Left forelimb (tissue), 1 donor: ENCODE measurements at places on chromosomes 5 and 9.

- no peak for DNase-seq
Observed at GRCh38 chr9:121696930-121697329, 45.5 kb downstream of the DAB2IP start.

GRCh38 chr9:107174441-107174840 lies 108.6 kb upstream of the RAD23B start:
- DNase-seq: no peak

DNA sequence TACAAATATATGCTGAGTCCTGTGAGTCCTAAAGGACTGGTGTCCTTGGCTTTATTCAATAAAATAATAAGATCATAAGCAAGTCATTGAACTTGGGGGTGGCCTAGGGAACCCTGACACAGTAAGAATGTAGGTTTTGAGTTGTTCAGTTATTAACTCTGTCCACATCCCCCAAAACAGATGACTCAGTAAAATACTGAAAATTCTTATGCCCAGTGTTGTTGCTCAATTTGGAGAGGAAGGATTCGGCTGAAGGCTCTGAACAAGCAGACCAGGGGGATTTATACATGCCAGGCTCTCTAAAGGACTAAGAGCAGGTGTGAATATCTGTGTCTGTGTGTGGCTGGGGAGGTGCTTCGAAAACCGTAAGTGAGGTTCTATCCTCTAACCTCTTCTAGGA lies 173.7 kb downstream of the RMI1 start:
- DNase-seq: no peak

- no peak for DNase-seq
Observed at GRCh38 chr5:30604648-30605262, 588.7 kb upstream of the CDH6 start.

DNA sequence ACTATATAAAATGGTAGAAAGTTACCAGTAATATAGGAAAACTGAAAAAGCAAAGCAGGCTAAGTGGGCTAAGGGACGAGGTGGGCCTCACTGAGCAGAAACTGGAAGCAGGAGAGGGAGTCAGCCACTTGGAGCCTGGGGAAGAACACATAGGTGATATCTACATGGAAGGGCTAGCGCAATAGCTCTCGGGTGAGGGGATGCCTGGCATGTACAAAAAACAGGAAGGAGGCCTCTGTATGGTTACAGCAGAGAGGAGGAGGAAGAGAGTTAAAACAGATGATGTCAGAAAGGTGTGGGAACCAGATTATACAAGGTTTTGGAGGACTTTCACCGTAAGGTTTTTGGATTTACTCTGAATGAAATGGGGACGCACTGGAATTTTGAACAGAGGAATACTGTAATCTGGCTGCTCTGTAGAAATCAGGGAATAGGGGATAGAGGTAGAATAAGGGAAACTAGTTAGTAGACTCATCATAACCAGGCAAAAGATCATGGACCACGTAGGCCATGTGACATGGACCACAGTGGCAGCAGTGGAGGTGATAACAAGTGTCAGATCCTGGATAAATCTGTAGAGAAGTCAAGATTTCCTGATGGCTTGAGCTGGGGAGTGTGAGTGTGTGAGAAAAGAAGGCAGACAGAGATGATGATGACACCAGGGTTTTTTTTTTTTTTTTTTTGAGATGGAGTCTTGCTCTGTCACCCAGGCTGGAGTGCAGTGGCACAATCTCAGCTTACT lies 52.5 kb downstream of the FNBP1 start:
- no peak for DNase-seq

DNA sequence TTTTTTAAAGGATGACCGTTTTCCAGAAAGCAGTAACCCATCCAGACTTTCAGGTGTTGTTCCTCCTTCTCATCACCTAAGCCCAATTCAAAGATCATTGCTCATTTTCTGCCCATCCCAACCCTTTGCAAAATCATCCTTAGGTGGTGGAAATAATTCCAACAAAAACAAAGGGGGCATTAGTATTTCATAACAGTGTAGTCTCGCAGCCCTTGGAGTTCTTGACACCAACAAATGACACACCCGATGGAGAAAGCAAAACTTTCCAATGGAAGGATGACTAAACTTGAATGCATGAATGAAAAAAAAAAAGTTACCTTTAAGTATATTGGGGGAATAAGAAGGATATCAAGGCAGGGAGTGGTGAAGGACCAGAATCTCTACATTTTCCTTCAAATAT lies 117.0 kb downstream of the PAPPA start:
- no peak for DNase-seq

DNA sequence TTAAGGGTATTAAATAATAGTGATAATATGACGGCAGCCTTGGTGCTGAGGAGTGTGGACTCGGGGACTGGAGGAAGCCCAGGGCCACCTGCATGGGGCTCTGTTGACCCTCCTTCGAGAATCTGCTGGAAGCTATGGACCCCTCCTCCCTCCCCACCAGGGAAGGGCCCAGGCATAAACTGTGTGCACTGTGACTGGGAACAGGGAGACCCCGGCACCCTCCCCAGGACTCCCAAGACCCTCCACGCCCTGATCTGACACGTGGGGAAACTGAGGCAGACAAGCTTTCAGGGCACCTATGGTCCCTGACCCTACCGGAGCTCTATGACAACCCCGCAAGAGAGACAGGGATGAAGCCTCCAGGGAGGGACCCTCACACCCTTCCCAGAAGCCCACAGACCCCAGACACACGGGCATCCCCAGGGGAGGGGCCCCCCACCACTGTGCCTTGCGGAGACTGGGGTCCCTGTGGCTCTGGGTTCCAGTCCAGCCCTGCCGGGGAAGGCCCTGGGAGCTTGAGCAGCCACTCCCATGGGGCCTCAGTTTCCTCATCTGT lies 6.5 kb upstream of the EGFL7 start:
- no peak for DNase-seq

DNA sequence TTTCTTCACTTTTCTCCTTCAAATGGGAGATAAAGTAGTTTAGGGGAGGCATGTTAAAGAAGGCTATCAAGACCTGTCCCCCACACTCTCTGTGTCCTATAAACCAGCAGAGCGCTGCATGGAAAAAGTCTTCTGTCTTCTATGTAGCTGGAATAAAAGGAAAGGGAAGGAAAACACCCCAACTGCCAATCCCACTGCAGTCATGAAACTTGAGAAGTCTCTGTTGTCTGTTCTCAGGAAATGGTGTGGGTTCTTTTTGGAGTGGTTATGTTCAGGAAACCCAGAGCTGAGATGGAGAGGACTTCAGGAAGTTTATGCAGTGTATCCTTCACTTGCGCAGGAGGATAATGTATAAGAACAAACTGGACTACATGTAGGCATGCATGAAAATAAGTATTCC lies 274.3 kb downstream of the GAS1 start:
- DNase-seq: no peak

DNA sequence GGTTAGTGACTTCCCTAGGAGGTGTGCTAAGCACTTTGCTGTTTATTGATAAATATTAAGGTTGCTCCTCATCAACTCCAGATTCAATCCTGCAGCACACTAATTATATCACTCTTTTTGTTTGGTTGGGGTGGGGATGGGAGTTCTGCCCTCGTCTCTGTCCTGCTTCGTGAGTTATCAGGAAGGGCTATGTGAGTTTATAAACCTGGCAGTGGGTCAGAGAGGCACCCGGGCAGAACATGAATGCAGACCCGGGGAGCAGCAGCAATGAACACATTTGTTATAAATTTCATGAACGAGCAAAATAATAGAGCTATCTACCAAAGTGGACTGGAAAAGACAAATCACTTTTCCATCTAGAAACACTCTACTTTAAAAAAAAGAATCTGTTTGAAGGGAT lies 125.5 kb upstream of the WWC1 start:
- DNase-seq: no peak

DNA sequence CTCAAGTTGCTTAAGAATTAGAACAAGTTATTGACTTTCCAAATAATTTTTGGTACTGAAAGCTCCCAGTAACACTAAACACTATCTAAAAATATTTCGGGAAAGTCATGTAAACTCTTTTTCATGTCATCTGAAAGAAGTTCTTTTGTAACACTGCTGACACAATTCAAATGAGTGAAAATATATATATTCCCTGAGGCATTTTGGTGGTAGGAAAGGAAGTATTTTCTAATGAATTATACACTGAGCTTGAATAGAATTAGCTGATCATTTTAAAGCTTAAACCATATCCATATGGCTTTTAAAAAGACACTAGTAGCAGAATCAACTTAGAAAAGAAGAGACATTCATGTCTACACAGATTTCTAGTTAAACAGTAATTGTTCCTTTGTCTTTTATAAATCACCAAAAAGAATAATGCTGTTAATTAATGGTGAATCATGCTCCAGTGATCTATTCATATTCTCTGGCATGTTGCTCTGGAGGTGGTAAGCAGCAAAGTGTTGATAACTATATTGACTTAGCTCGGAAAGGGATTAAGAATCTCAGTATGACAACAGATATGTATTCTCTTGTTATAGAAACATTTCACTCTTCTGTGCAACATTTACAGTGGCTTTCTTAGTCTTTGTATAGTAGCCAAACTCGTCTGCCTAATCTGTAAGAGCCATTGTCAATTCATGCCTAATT lies 27.4 kb upstream of the RFX3 start:
- DNase-seq: no peak

GRCh38 chr5:42948961-42949347 lies 91.2 kb downstream of the ANXA2R start:
- no peak for DNase-seq

DNA sequence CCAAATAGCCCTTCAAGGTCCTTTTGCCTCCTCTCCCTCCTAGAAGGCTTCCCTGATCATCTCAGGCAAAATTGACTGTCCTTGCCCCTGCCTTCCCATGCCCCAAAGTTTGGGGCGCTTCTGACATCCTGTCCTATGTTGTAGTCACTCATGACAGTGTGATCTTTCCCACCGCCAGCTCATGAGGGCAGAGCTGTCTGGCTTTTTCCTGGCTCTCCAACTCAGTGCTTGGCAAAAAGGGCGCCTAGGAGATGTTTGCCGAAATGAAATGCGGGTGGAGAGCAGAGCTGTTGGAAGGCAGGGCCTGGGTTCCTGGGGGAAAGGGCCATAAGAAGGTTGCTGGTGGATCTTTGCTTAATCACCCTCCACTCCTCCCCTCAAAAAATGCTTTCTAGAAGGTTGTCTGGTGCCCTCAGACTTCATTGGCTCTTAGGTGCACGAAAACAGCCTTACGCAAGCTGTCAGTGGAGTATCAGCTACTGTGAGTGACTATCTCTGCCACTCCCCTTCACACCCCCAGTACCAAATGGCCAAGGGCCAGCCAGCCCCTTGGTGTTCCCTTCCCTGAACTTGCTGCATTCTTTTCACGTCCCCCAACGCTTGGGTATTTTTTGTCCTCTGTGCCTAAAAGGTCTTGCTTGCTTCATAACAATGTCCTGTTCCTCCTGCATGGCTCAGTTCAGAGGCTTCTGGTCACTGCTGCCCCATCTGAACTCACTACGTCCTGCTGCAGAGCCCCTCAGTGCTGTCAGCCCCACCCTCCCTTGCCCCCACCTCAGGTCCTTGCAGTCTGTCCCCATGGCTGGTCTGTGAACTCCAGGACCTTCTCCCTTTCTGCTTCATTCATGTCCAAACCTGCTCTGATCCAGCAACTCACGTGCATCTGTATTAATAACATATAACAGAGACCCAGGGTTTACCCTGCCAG lies 2.6 kb upstream of the SLC25A51 start:
- DNase-seq: no peak

DNA sequence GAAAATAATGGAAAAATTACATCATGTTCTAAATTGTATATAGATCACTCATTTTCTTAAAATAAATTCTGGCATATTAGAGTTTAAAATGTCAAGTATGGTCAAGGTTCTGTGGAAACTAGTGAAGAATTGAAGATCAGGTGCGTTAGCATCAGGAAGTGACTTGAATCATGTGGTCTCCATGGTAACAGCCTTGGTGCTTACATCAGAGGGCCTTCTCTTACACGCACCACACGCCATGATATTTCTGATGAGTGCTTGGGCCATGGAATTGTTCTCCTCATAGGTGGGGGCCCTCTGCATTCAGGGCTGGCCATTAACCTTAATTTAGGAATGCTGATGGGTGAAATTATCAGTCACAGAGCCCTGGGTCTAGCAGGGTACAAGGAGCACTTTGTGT lies 288.1 kb upstream of the EFNA5 start:
- no peak for DNase-seq

GRCh38 chr5:32586276-32586599 lies 881 bp downstream of the SUB1 start:
- DNase-seq: no peak

DNA sequence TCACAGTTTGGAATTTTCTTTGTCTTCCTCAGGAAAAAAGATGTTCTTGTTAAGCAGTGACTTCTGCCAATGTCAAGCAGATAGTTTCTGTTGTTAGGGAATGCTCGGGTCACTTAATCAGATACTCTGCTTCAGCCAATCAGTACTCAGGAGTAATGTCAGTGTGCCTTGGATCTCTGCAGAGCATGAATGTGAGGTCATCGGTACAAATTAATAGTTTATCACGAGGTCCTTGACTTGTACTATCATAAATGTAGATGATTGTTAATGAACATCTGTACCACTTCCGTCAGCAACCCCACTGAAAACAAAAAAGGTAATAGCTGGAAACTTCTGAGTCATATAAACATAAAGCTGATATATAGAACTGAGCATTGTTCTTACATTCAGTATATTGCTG lies 73.6 kb downstream of the FBXL7 start:
- no peak for DNase-seq

DNA sequence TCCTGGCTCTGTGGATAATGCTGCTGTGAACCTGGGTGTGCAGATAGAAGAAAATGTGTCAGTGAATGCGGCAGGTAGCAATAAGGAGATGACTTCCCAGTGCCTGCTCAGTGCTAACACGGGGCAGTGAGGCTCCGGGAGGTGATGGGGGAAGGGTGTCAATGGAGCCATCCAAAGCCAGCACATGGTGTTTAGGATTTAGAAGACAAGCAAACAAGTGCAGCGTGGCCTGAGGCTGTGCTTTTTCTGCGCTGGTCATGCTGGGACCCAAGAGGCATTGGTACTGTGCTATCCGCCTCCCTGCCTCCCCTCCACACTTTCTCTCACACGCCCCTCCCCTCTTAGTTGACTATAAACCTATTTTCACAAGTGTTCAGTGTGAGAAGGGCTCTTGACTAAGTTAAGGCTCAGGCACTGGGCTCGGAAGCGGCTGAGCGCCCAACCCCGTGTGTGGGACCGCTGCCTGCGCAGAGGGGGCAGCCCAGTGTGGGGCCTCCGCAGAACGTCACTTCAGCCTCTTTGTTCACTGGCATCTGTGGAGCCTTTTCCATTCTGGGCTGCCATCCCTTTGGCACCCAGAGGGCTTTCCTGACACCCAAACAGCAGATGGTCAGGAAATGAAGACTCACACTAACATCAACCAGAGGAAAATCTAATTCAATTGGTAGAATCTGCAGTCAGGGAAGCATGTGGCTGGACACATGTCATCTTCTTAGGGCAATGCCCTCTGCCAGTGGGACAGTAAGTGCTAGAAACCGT lies 21.8 kb upstream of the NINJ1 start:
- DNase-seq: no peak
